Cerebellum (tissue), 4 donors: ENCODE measurements at places on chromosomes 13 and 19. TPM values are rescaled to one million over a fixed set of nuclear protein-coding genes. Genes with fewer than 3 reads are reported as not detected.

DNA sequence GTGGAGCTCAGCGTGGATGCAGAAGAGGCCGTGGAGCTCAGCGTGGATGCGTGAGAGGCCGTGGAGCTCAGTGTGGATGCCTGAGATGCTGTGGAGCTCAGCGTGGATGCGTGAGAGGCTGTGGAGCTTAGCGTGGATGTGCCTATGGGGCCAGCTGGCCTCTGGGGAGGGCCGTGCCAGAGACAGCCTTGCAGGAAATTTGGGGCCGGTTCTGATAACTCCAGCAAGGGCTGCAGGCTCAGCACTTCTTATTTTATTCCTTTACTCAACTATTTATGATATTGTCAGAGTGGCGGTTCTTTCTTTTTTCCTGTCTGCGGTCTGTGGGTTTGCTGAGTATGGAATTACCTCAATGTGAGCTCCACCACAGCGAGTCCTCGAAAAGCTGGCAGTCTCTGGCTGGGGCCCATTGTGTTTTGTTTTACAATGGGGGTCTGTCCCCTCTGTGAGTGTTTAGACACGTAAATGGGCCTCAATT is 17.8 kb upstream of the TMEM255B start:
- DNase-seq: no peak

- DNase-seq: no peak
Measured at GRCh38 chr19:49128545-49129237, 9.3 kb downstream of the PPFIA3 start.

CLDN10 gene
- 6.6 TPM for total RNA-seq

ICAM5 gene
- 1.6 TPM for total RNA-seq

GPR183 gene
- total RNA-seq: 1.1 TPM

DNA sequence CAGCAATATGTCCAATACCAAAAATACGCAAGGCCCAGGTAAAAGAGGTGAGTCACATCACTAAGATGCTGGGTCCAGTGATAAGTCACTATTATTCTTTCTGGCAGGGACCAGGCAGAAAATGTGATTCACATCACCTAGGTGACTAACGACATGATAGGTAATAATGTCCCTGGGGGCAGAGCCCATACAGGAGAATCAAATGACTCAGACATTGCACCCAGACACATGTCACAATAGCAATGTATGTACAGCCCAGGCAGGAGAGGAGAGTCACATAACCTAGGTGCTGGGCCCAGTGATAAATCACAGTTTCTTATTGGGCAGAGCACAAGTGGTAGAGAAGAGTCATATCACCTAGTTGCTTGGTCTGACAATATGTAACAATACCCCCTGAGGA is 28.9 kb upstream of the ZNF729 start:
- DNase-seq: no peak

SPATA13 gene
- total RNA-seq: 32.1 TPM
